ENCODE measurements at places on chromosomes 2 and 18.

DNA sequence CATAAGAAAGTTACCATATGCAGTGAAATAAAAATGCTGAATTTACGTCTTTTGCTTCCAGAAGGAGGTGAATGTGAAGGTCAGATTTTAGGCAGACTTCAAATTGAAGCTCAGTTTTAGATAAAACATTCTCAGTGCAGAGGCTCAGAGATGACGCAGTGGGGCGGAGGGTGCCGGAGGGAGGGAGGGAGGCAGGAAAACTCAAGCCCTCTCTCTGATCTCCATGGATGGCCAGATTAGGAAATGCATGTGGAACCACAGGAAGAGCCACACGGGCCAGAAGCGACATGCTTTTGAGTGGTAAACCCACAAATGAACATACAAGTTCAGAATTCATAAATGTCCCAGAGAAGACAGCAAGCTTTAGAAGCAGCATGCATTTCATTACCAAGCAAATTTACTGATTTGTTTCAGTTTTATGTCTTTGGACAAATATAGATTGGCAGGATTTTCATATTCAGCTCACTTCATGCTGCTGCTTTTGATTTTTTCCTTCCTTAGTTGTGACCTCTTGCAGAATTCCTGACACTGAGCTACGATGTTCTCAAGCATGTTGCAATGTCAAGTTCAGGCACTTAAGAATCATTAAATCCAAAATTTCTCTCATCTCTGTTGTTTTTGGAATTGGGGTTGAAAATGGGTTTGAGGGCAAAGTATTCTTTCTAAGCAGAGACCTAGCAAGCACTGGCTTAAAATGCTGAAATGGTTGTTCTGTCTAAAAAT, 29.7 kb upstream of the APCDD1 start:
- DNase-seq: no peak

GRCh38 chr2:74690571-74690970, 36.5 kb downstream of the SEMA4F start:
- peak; percentile 21 for DNase-seq

- DNase-seq: no peak
These were observed 42.5 kb downstream of the LYPD1 start for GRCh38 chr2:132627536-132627935.

- DNase-seq: no peak
These were observed 88.1 kb downstream of the GULP1 start for GRCh38 chr2:188379748-188380147.

- DNase-seq: no peak
These were observed 51.7 kb downstream of the KCNIP3 start for GRCh38 chr2:95348609-95349567.

- no peak for DNase-seq
These were observed 39.7 kb downstream of the COL3A1 start for GRCh38 chr2:189013671-189014448.

DNA sequence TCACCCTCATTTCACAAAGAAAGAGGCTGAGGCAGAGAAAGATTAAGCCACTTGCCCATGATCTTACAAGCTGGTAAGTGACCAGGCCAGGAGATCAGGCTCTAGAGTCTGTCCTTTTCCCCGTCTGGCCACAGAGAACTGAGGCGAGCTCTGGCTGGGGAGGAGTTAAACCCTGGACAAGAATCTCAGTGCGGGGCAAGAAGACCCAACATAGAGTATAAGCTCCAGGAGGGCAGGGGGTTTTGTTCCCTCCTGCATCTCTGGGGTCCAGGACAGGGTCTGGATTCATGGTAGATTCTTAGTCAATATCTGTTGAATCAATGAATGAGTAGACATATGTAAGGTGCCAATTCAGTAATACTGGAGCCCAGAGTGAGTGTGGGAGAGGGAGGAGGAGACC, 12.9 kb upstream of the INPP5D start:
- no peak for DNase-seq

- no peak for DNase-seq
These were observed 274.6 kb downstream of the EIPR1 start for GRCh38 chr2:3102922-3103569.

GRCh38 chr2:127275356-127275755, 18.6 kb downstream of the ERCC3 start:
- DNase-seq: no peak

DNA sequence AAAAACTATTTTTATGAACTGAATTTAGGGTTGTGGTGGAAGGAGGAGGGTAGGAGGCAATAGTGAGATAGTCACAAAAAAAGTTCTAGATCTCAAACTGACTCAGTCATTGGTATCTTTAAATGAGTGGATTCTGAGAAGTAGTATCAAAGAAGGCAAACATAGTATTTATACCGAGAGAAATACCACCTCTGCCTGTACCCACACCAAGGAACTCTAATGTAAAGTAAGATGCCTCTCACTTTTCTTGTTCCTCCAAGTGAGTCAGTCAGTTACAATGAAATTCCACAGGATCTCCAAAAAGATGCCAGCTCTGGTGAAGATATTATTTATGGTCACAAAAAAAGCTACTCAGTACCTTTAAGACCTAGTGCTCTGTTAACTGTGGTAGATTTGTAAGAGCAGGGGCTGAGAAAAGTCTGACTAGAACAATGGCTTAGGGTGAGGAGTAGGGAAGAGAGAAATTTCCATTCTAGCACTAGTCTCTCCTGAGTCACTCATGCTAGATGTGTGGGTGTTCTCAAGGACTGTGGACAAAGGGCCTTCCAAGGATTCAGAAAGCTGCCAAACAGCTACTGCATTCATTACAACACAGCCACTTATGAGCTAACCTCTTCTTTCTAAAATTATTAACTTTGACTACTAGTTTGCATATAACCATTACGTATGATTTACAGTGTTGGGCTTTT, 36.3 kb downstream of the YWHAQ start:
- no peak for DNase-seq

GRCh38 chr18:32335228-32335627, 135.5 kb downstream of the GAREM1 start:
- DNase-seq: no peak

- peak; percentile 46 for DNase-seq
These were observed 62.9 kb downstream of the AFTPH start for GRCh38 chr2:64586883-64587481.

Measured in DMS153 (cell line).